ENCODE measurements at places on chromosomes 2 and 18. TPM values are rescaled to one million over a fixed set of nuclear protein-coding genes. Genes with fewer than 3 reads are reported as not detected.

Gene TMEM163
- 0.33 TPM for total RNA-seq

- H3K4me3 ChIP-seq = no peak overlapping the region
- no peaks in the 10 kb centered on the region for H3K36me3 ChIP-seq
- no peak overlapping the region for H3K27ac ChIP-seq
- no peaks in the 10 kb centered on the region for H3K4me1 ChIP-seq
These were observed 52.7 kb downstream of the ADD2 start for GRCh38 chr2:70715071-70715985.

- no peak for DNase-seq
- H3K4me3 ChIP-seq = no peak overlapping the region
- H3K27me3 ChIP-seq = no peaks in the 10 kb centered on the region
These were observed 177.4 kb downstream of the CAPN13 start for GRCh38 chr2:30629866-30630265.

Gene ZNF516
- 12.2 TPM for total RNA-seq

Gene ZC3H8
- 7.2 TPM for total RNA-seq

Gene IL36B
- not detected for total RNA-seq

DNA sequence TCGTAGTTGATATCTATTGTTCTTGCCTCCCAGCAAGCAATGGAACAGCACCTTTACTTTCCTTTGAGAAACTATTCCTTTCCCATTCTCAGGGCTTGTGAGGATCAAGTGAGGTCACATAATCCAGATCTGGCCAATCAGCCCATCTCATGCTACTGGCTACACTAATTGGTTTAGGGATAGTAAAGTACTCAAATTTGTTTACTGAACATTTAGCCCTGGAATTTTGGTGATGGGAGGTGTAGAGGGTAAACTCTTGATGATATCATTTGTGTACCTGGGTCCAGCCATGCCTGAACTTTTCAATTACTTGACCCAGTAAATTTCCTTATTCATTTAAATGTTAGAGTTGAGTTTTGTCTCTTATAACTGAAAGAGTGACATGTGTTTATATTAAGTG is 195.8 kb upstream of the TNP1 start:
- no peaks in the 10 kb centered on the region for H3K27me3 ChIP-seq
- no peak for DNase-seq
- no peak overlapping the region for H3K4me3 ChIP-seq
- H3K36me3 ChIP-seq = no peaks in the 10 kb centered on the region

DNA sequence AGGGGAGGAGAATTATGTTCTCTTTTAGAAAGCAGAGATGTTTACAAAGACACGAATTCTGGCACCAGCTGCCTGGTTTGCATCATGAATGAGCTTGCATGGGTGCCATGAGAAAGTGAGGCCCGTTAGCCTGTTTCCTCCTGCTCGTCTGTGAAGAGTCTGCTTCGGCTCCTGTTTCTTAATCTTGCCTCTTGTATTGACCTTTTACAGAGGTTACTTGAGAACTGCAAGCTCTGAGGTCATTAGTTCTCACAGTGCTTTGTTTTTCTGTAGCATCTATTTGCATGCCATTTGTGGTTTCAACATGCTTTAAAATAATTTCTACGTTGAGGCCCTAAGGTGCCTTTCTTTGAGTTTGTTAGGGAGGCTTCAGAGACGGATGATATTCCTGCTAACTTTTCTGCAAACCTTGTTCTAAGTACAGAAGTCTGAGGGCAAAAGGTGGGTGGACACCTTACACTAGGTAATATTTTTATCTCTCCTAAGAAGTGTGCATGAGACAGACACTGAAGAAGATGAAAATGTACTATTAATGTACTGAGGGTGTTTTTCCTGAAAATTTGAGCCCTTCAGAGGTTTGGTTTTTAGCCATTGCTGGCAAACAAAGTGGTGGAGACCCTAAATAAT is 53.4 kb upstream of the LINC00305 start:
- H3K27me3 ChIP-seq = no peaks in the 10 kb centered on the region
- peaks cover 2% of the 10 kb centered on the region for H3K4me1 ChIP-seq
- no peak overlapping the region for H3K27ac ChIP-seq
- no peak overlapping the region for H3K4me3 ChIP-seq
- H3K36me3 ChIP-seq = no peaks in the 10 kb centered on the region

GRCh38 chr18:61851279-61851678 is 41.5 kb downstream of the RNF152 start:
- H3K4me1 ChIP-seq = no peaks in the 10 kb centered on the region
- no peak for DNase-seq
- H3K36me3 ChIP-seq = peaks cover 2% of the 10 kb centered on the region
- H3K4me3 ChIP-seq = no peak overlapping the region

DNA sequence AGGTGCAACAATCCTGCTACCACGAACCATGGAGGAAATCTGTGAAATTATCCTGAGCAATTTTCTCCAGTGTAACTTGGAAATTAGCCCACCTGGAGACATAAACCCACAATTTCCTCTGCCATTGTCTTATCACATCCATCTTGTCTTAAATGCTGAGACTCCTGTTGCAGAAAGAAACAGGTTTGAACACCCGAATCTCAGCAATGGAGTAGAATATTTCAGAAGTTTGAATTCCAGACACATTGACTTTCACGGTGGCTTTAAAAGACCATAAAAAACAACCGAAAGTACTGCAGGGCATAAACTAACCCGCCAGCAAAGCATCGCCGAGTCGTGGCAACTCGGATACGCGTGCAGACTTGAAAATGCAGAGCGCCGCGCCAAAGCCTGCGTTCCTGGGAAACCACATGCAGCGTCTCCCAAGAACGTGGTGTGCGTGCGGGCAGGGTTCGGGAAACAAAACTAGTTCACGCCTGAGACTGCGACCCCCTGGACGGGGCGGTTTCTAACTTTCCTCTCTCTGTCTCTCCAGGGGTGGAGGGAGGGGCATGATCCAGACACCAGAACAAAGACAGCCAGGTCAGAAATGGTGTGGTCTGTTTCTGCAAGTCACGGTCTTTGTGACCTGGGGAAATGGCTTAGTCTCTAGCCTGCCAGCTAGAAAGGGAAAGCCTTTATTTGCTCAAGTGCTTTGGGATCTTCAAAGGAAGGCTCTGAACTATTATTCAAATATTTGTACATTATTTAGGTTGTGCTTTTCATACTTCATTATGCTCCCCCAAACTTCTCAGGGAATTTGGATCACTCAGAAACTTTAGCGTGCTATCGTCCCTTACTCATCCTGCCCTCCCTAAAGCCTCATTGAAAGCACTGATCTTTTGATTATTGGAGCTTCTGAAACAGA is 26.9 kb upstream of the KCTD1 start:
- no peaks in the 10 kb centered on the region for H3K36me3 ChIP-seq
- H3K27me3 ChIP-seq = no peaks in the 10 kb centered on the region
- DNase-seq = no peak

Gene EML6
- 1.7 TPM for total RNA-seq

Gene LAMA3
- 3.9 TPM for total RNA-seq

- no peak overlapping the region for H3K4me3 ChIP-seq
- no peak for DNase-seq
- no peaks in the 10 kb centered on the region for H3K27me3 ChIP-seq
- no peak overlapping the region for H3K27ac ChIP-seq
- H3K4me1 ChIP-seq = no peaks in the 10 kb centered on the region
These were observed 404.0 kb upstream of the MYT1L start for GRCh38 chr2:2735041-2735440.

Gene PCARE
- not detected for total RNA-seq

Gene CDH19
- total RNA-seq = 0.65 TPM

- DNase-seq = no peak
- no peaks in the 10 kb centered on the region for H3K36me3 ChIP-seq
- no peaks in the 10 kb centered on the region for H3K27me3 ChIP-seq
- H3K27ac ChIP-seq = no peak overlapping the region
- H3K4me1 ChIP-seq = no peaks in the 10 kb centered on the region
These were observed 59.0 kb upstream of the LDLRAD4 start for GRCh38 chr18:13159579-13159978.

- H3K36me3 ChIP-seq = no peaks in the 10 kb centered on the region
- H3K27me3 ChIP-seq = no peaks in the 10 kb centered on the region
- H3K27ac ChIP-seq = no peak overlapping the region
- DNase-seq = no peak
- H3K4me3 ChIP-seq = no peak overlapping the region
These were observed 67.4 kb downstream of the SH3YL1 start for GRCh38 chr2:196406-196805.

GRCh38 chr2:221124532-221125240 is 447.4 kb downstream of the EPHA4 start:
- no peak overlapping the region for H3K4me3 ChIP-seq
- no peak overlapping the region for H3K27ac ChIP-seq
- DNase-seq = no peak
- H3K36me3 ChIP-seq = no peaks in the 10 kb centered on the region
- H3K4me1 ChIP-seq = no peaks in the 10 kb centered on the region

GRCh38 chr18:45316127-45316526 is 299.1 kb upstream of the SLC14A2 start:
- no peaks in the 10 kb centered on the region for H3K36me3 ChIP-seq
- DNase-seq = no peak
- H3K27ac ChIP-seq = no peak overlapping the region
- peaks cover 10% of the 10 kb centered on the region for H3K4me1 ChIP-seq

Gene GDF7
- total RNA-seq = 5.0 TPM

- peak; percentile 55 for DNase-seq
- no peak overlapping the region for H3K4me3 ChIP-seq
- H3K27ac ChIP-seq = no peak overlapping the region
- H3K27me3 ChIP-seq = peaks cover 2% of the 10 kb centered on the region
These were observed 2.1 kb upstream of the SLC30A3 start for GRCh38 chr2:27264753-27265535.

- no peak overlapping the region for H3K4me3 ChIP-seq
- no peaks in the 10 kb centered on the region for H3K4me1 ChIP-seq
- no peaks in the 10 kb centered on the region for H3K27me3 ChIP-seq
- H3K36me3 ChIP-seq = no peaks in the 10 kb centered on the region
- DNase-seq = no peak
These were observed 128.4 kb upstream of the CBLN2 start for GRCh38 chr18:72672364-72673184.

Gene KIAA2012
- under 0.01 TPM for total RNA-seq
